ENCODE measurements at places on chromosomes 12 and 14. TPM values are rescaled to one million over a fixed set of nuclear protein-coding genes. Genes with fewer than 3 reads are reported as not detected.

RIMKLB gene
- total RNA-seq: 15.1 TPM

PNP gene
- total RNA-seq: 32.4 TPM

CARMIL3 gene
- not detected for total RNA-seq

NRIP2 gene
- 0.86 TPM for total RNA-seq

CATSPERB gene
- total RNA-seq: not detected

CLEC2D gene
- 4.5 TPM for total RNA-seq

ANKS1B gene
- total RNA-seq: 0.64 TPM

LHX5 gene
- not detected for total RNA-seq

CD4 gene
- total RNA-seq: 1.9 TPM

PLBD1 gene
- total RNA-seq: 10.0 TPM

SELPLG gene
- 1.3 TPM for total RNA-seq

TAS2R14 gene
- 6.9 TPM for total RNA-seq

IL23A gene
- not detected for total RNA-seq

ADAM21 gene
- total RNA-seq: 0.43 TPM

SARNP gene
- 86.7 TPM for total RNA-seq

ISM2 gene
- under 0.01 TPM for total RNA-seq

USP44 gene
- total RNA-seq: 5.2 TPM

SRGAP1 gene
- total RNA-seq: 14.5 TPM

WSCD2 gene
- under 0.01 TPM for total RNA-seq

UTP20 gene
- 25.1 TPM for total RNA-seq

PPP2R3C gene
- 39.7 TPM for total RNA-seq

LRP6 gene
- total RNA-seq: 50.3 TPM

NOXRED1 gene
- under 0.01 TPM for total RNA-seq

KERA gene
- total RNA-seq: not detected

SIX4 gene
- 8.7 TPM for total RNA-seq

DPPA3 gene
- total RNA-seq: not detected

COX6A1 gene
- 215 TPM for total RNA-seq

SLC17A8 gene
- not detected for total RNA-seq

BAZ1A gene
- 49.2 TPM for total RNA-seq

SERPINA4 gene
- total RNA-seq: not detected

NEK9 gene
- 32.0 TPM for total RNA-seq

COX8C gene
- not detected for total RNA-seq
